ENCODE measurements at places on chromosomes 5 and 9.

GRCh38 chr9:112615584-112616266, 102.2 kb downstream of the INIP start:
- no peak for DNase-seq

DNA sequence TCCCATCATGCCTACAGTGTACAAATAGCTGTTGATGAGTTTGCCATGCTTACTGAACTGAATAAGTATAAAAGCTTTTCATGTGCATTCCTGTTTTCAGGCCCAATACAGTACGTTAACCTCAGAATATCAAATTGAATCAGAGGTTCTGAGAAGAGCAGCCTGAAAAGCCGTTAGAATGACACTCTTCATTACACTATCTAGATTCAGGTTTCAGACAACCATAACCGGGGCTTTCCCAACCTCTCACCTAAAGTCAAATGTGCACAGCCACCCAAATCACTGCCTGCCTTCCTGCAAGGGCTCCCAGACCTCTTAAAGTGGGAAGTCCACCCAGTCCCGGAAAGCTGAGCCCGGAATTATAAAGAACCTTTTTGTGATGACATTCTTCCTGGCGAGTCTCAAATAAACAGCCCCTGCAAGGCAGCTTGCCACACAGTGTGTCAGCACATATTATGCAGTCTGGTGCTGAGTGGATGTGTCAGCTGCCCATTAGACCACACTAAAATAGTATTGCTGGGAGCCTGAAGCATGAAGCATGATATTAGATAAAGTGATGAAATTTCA, 245.8 kb downstream of the TLE4 start:
- no peak for DNase-seq

DNA sequence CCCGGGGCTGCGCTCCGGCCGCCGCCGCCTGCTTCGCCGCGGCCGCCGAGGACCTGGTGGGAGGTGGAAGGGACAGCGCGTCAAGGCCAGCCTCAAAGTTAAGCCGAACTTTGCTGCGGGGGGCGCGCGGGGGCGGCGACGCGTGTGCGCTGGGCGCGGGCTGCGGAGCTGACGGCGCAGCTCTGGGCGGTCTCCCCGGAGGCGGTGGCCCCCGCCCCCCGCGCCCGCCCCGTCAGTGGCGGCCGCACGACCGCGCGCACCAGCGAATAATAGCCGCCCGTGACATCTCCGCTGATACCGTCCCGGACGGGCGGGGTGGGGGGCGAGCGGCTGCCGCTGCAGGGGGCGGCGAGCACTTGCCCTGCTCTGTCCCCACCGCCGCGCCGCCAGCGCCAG, 579 bp upstream of the FAM78A start:
- no peak for DNase-seq

GRCh38 chr5:81313686-81314085, 12.3 kb downstream of the ZCCHC9 start:
- DNase-seq: no peak

- no peak for DNase-seq
Measured at GRCh38 chr5:66364186-66364585, 220.1 kb downstream of the SREK1 start.

DNA sequence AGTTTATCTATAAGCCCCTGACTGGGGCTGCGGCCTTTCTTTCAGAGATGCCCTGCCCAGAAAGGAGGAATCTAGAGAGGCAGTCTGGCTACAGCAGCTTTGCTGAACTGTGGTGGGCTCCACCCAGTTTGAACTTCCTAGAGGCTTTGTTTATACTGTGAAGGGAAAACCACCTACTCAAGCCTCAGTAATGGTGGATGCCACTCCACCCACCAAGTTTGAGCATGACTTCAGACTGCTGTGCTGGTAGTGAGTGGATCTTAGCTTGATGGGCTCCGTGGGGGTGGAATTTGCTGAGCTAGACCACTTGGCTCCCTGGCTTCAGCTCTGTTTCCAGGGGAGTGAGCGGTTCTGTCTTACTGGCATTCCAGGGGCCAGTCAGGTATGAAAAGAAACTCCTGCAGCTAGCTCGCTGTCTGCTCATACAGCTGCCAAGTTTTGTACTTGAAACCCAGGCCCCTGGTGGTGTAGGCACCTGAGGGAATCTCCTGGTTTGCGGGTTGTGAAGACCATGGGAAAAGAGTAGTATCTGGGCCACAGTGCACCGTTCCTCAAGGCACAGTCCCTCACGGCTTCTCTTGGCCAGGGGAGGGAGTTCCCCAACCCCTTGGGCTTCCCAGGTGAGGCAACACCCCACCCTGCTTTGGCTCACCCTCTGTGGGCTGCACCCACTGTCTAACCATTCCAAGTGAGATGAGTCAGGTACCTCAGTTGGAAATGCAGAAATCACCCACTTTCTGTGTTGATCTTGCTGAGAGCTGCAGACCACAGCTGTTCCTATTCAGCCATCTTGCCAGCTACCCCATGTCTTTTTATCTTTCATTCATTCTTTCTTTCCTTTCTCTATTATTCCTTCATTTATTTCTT, 211.8 kb upstream of the C9orf72 start:
- no peak for DNase-seq

- DNase-seq: no peak
Measured at GRCh38 chr5:141363952-141364660, at the start of gene PCDHGA5. TSS of gene PCDHGA5 (plus strand) at chr5:141364162. CDS start at chr5:141364331, 169 bp downstream.

DNA sequence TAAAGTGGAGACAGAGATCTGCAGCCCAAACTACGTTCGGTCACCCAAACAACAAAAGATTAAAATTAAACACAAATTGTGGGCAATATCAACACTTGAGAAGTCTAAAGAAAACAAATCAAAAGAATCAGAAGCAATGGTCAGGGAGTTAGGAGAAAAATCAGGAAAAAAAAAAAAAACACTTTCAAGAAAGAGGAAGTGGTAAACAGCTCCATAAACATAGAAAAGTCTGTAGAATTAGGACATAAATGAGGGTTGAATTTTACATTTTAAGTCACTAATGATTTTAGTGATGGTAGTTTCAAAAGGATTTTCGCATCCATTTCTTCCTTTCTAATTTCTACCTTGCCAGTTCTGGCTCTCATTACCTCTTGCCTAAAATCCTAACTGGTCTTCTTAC, 10.1 kb downstream of the RNF145 start:
- DNase-seq: no peak

GRCh38 chr5:94776167-94776566, 157.7 kb downstream of the SLF1 start:
- no peak for DNase-seq

DNA sequence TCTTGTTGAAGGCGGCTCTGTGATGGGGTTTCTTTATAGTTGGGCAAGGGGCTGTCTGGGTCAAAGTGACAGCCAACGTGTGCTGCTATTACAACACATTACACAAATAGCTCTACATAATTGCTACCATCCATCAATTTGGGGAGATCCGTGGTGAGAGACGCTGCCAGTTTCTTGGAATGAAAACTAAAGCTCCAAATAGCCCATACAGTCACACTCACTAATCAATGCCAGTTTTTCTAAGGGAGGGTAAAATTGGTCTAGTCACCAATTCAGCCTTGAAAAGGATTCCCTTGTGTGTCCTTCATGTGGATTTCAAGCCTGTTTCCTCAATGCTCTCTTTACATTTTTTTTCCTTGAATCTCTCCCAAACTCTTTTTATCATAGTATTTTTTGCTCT, 343.3 kb upstream of the KLF4 start:
- DNase-seq: no peak

DNA sequence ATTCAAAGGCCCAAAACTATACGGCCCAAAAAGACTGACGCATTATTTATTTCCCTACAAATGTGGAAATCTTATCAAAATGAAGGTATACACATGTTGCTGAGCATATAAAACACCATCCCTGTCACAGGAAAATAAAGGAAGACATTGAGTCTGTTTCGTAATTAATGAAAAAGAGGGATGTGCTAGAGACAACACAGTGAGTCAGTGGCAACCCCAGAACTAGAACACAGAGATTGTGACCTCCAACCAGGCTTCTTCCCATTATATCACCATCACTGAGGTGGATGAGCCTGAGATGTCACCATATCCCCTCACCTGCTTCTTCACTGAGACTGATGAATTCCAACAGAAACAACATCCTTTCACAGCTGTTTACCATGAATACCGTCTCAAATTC, 3.8 kb downstream of the NDUFA8 start:
- DNase-seq: no peak

GRCh38 chr9:111870774-111871498, 25.7 kb upstream of the UGCG start:
- no peak for DNase-seq

- no peak for DNase-seq
Measured at GRCh38 chr9:123631862-123632261, 275.9 kb downstream of the CRB2 start.

GRCh38 chr5:143398451-143399237, 4.8 kb downstream of the NR3C1 start:
- peak; percentile 19 for DNase-seq

DNA sequence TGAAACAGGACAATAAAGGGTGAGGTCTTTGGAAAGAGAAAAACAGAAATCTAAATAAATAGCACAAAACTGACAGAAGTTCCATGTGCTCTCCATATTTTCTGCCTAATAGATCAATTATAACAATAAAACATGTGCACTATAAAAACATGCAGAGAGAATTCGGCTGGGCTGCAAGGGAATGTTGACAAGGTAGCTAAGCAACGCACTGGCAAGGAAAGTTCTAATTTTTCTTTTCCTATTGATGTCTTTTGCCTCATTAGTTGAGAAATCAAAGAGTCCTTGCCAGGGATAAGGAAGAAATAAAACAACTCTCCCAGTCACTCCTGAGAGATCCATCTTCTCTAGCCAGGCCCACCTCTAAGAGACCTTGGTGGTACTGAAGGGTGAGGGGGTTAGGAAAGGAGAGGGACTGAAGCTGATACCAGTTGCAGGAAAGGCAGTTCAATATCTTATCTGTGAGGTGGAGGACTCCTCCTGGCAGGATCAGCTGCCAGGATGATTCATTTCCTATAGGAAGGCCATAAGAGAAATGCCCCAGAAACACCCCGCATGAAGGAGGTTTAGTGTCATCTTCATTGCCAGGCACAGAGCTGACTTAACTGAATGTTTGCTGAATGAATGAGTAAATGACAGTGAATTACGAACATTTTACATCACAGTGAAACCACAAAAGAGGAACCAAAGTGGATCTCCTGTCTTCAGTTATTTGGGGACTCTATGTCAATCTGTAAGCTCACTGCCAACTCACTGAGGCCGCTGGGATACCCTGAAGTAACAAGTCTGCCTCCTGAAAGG, 63.7 kb upstream of the IFNK start:
- no peak for DNase-seq

DNA sequence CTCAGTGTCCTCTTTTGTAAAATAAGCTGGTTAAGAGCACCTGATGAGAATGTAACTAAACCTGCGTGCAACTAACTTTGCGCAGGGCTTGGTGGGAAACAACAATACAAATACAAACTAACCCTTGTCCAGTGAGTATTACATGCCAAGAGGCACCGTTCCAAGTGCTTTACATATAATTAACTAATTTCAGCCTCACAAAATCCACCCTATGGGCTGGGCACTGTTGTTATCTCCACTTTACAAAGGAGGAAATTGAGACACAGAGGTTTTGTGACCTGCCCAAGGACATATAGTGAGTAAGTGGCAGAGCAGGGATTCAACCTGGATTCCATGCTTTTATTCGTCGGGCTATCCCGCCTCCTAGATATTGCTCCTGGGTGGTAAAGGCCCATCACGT, 26.2 kb upstream of the TNIP1 start:
- DNase-seq: no peak

- DNase-seq: no peak
Measured at GRCh38 chr5:2459251-2459650, 292.2 kb downstream of the IRX2 start.

- DNase-seq: no peak
Measured at GRCh38 chr5:143155455-143155854, 248.0 kb downstream of the NR3C1 start.

DNA sequence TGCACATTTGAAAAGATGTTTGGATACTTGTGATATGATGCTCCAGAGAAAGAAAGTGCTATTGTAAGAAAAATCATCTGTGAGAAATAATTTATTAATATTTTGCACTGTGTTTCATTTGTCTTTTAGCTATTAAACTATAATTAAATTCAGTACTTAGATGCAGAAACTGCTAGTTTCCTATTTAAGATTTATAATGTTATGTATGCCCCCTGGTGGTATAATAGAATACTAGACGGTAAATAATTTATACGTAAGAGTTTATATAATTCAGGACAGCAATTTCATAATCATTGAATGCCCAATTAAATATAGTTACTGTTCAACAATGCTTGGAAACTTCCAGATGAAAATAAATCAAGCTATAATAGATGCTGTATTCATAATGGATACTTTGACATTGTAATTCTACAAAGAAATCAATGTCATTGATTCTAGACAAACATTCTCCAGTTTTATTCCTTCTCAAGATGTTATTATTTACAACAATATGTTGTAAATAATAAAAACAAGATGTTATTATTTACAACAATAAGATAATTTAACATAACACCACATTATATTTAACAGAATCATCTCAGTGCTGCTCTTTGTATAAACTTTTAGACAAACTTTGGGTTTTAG, 101.0 kb downstream of the TMEM232 start:
- peak; percentile 17 for DNase-seq

DNA sequence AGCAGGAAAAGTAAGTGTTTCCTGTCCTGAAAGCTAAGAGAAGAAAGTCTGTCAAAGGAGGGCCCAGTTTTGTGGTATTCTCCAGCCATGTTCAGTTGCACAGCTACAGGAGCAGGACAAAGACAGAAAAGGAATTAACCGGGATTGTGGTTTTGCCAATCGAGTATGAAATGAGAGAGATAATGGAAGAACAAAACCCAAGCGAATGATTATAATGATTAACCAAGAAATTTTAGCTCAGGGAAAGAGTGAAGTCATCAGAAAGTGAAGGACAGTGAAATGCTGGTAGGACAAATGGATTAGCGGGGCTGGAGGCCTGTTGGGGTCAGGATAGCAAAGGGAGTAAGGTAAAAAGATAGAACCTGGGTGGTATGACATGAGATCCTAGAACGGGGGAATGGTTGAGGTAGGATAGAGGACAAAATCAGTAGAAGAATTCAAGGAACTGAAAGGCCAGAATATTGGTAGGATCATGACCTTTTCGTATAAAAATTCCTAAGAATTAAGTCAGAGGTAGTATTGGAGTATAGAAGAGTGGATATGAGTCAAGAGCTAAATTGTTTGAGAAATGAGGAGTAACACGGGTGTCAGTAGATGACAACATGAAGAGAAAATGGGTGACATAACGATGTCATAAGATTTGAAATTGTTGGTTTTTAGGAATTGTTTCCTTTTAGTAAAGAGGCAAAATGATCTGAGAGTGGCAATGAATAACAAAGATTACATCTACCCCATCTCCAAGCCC, 52.8 kb downstream of the DIAPH1 start:
- DNase-seq: no peak
